ENCODE measurements at places on chromosomes 3 and 15. TPM values are rescaled to one million over a fixed set of nuclear protein-coding genes. Genes with fewer than 3 reads are reported as not detected.

DNA sequence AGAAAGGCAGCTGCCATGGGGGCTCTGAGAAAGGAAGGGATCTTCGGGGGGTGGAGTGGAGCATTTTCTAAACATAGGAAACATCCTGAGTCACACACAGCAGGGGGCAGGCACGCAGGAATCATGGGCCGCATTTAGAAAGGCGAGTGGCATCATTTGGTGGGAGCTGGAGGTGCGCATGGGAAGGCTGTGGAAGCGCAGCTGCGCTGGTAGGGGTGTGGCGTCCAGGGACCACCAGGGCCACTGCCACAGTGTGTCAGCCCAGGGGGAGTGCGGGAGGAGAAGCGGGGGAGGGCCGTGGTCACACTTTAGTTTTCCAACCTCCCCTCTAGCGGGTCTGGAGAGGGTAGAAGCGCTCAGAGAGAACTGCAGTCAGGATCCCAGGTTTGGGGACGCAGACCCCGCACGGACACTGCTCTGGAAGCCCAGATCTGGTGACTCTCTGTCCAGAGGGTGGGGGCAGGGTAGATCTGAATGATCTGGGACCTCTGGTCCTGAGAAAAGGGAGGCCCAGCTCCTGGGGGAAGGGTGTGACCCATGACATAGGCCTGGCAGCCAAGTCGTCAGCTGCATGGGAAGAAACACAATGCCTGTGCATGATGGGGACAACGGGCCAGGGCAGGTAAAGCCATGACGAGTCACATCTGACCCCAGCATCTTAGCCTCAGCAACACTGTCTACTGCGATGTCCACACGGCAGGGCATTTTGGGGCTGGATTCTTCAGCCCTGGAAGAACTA lies 88.0 kb upstream of the IQSEC1 start:
- no peak for DNase-seq

DNA sequence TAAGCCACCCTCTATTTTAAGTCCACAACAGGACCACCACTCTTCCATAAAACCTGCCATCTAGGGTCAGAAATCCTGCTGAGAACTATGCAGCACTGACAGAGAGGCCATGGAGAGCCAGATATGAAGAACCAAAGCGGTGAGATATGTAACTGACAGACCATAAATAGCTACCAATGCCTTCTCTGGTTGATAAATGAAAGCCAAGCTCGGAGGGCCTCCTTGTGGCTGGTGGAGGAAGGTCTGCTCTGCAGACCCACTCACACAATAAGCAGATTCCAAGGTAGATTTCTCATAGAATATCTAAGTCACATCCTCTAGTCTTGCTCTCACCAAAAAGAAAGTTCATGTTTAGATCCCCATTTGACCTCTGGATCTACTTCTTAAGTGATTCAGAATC lies 38.9 kb downstream of the RYK start:
- peak; percentile 71 for DNase-seq

Gene NEK10
- 1.9 TPM for total RNA-seq

- DNase-seq = no peak
Measured at GRCh38 chr3:48477959-48478520, 25.9 kb downstream of the SHISA5 start.

GRCh38 chr3:192901435-192901834 lies 16.2 kb downstream of the MB21D2 start:
- DNase-seq = no peak

DNA sequence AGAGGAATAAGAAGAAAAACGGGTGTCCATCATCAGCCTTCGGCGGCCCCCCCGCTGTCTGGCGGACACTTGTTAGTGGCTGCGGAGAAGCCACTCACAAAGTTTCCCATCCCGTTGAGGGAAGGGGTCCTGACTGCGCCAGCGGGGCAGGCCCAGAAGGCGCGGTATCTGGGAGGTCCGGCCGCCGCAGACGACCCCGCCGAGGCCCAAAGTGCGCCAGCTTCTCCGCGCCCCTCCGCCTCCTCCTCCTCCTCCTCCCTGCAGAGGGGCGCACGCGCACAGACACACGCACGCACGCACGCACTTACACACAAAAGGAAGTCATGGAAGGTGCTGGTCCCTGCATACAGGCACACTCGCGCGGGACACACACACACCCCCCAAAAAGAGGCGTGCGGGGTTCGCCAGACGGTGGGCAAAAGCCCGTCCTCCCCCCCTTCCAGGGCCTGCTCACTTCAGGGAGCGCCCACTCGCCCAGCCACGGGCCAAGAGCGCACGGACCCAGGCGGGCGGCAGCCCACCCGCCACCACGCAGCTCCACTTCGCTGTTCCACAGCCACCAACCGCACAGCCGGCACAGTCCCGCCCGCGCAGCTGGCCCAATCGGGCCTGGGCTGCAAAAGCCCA lies 18.0 kb downstream of the ZNF148 start:
- no peak for DNase-seq

DNA sequence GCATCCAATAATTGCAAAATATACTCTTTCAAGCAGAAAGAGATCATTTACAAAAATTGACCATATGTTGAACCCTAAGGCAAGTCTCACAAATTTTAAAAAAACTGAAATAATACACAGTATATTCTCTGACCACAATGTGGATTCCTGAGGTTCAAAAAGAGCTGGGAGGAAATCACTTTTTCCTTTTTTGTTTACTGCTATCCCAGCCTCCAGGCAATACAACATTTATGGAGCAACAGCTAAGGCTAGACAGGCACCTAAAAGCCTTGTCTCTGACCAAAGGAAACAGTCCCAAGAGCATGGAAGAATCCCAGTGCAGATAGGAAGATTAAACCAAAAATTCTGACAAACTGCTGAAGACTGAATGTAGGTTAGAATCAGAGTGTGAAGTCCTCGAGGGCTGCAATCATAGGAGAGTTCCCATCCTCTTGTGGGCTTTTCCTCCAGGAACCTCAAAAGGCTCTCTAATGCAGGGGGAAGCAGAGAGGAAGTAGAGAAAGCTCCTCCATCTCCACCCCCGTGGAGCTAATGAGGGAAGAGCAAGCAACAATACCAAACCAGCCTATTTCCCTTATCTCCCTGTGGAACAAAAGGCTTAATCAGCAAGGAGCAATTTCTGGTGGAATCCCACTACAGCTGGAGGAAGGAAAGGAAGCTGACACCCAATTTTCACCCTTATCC lies 57.0 kb downstream of the TMCC1 start:
- no peak for DNase-seq

- DNase-seq = no peak
Measured at GRCh38 chr15:73385205-73385604, 16.4 kb upstream of the HCN4 start.

- no peak for DNase-seq
Measured at GRCh38 chr15:59276225-59277178, 69.9 kb downstream of the LDHAL6B start.
